ENCODE measurements at places on chromosomes 5 and 9. TPM values are rescaled to one million over a fixed set of nuclear protein-coding genes. Genes with fewer than 3 reads are reported as not detected.

PAM gene
- 10.1 TPM for total RNA-seq

PCDHB10 gene
- not detected for total RNA-seq

FCN1 gene
- total RNA-seq, result 1.1 TPM

SLC34A1 gene
- 0.16 TPM for total RNA-seq

PLPP7 gene
- total RNA-seq, result 0.86 TPM

TIMD4 gene
- total RNA-seq, result 19.4 TPM
